KG1 (cell line): ENCODE measurements at places on chromosomes 7 and 10.

DNA sequence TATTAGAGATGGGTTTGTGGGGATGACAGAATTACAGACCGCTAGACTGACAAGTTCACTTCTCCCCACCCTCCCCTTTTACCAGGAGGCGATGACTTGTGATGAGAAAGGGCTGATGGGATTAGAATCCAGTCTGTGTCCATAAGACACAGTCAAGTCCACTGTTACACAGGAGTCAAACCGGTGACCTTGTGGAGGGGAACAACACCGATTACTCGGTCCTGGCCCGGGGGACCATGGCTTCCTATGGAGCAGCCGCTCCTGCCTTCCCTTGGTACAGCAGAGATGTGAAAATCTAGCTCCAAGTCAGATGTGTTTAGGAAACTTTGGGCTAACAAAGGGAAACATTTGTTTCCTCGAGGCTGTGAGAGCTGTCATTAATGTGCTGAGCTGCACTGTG is 105.5 kb downstream of the ACTR3B start:
- DNase-seq: no peak

- DNase-seq: no peak
Measured at GRCh38 chr7:51446356-51446755, 129.7 kb upstream of the COBL start.

DNA sequence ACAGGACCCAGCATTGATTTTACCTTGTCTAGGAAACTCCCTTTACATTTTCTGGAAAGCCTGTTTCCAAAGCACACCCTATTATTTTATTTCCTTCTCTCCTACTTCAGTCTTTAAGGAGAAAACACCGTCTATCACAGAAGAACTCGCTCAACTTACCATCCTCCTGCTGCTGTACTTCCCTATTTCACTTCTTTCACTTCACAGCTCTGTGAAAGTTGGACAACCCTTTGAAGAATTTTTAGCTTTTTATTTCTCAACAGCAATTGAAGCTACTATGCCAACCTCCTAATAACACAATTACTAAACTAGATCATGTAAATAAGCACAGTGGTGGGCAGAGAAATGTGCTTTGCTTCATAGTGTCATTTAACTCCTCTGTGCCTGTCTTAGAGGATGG is 166.5 kb downstream of the TFEC start:
- no peak for DNase-seq

DNA sequence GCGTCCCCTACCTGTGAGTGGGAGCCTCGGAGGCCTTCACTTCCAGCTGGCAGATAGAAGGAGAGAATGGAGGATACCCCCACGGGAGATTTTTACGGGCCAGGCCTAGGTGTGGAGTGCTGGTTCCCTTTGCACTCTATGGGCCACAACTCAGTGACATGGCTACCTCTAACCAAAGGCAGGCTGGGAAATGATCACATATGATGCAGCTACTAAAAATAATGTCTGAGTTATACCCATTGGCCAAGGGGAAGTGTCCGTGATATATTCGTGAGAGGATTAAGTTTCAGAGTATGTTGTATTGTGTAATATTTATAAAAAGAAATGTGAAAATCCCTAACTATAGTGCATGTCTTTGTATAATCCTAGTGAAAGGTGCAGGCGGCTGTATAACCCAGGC is 13.5 kb upstream of the HIPK2 start:
- DNase-seq: no peak

- DNase-seq: no peak
Measured at GRCh38 chr7:118754608-118755007, 530.1 kb downstream of the ANKRD7 start.

DNA sequence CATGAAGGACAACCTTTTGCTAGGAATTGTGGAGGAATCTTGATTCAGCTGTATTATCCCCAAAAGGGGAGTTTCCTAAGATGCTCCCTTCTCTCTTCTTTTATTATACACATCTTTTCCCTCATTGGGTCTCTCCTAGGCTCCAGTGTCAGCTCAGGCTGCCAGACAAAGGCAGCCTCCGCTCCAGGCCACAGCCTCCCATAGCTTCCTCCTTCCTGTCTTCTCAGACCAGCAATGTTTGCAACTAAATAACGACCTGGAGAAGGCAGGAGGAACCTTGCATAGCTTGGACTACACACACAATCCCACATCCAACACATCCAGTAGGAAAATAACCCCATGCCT is 12.3 kb downstream of the SFXN3 start:
- no peak for DNase-seq

- peak; percentile 73 for DNase-seq
Measured at GRCh38 chr10:61899997-61900828, 1.3 kb upstream of the ARID5B start.

GRCh38 chr10:47167591-47167990 is 132.4 kb upstream of the GDF10 start:
- DNase-seq: no peak

DNA sequence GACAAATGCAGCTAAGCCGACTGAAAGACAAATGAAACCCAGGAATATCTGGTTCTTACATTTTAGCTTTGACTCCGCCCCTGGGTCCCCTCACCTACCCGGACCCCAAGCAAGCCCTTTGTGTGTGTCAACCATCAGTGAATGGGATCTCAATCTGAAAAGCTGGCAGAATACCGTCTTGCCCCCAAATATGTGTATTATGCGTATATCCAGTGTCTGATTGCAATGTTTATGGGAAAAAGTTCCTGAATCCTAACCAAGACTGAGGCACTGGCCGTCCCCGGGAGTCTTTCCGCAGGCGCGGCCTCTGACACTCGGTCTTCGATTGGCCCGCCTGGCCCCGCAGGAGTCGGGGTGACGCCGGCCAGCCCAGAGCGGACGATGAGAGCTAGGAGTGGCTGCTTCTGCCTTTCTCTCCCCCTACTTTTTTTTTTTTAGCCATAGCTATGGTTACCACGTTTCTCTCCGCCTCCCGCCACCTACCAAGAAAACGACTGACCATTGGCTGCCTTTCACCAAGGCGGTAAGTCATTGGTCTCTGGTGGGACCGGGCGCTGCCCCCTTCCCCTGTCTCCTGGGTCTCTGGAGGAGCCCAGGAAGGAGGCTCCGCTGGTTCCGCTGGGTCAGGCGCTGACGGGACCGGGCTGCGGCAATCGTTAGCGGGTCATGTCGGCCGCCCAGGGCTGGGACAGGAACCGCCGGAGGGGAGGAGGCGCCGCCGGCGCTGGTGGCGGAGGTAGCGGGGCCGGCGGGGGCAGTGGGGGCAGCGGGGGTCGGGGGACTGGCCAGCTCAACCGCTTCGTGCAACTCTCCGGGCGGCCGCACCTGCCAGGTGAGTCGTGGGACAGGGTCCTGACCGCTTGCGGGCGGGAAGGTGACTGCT is at the start of gene KLHDC10:
Gene KLHDC10 (plus strand): TSS at position 557 of the 883 bp plus-strand sequence. CDS start 110 bp downstream, at position 667.
- peak; percentile 67 for DNase-seq

DNA sequence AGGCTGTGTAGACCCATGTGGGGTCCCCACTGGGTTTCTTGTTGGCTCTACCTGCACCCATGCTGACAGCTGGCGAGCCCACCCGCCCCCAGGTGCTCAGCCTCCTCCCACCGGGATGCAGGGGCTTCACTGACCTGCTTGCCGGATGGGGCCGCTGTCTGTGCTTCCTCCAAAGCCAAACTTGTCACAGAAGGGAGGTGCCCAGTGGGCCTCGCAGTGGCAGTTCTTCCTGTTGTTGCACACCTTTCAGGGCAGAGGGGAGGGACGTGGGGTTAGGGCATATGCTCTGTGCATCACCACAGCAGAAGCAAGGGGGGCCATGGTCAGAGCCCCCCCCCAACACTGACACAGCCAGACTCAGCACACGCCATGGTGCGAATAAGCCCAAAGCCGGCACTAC is 146.5 kb downstream of the FANK1 start:
- DNase-seq: no peak

DNA sequence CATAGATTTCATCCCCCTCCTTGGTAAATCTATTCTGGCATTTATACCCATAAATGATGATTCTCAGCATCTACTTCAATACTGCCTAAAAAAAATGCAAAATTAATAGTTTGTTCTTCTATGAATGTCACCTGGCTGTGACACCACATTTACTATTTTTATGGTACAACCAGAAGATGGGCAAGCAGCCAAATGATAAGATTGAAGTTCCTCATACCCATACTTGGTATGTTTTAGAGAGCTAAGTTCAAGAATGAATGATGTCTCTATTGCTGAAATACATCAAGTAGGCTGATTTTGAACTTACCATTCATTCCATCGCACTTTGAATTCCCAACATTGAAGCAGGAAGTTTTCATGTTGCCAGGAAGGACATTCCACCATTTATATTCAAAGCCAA is 134.2 kb downstream of the ELAPOR2 start:
- no peak for DNase-seq

- DNase-seq: no peak
Measured at GRCh38 chr10:33273295-33274002, 61.0 kb downstream of the NRP1 start.

- no peak for DNase-seq
Measured at GRCh38 chr7:54201501-54201900, 340.7 kb upstream of the VSTM2A start.

- no peak for DNase-seq
Measured at GRCh38 chr10:132880128-132880981, 62.0 kb downstream of the CFAP46 start.

DNA sequence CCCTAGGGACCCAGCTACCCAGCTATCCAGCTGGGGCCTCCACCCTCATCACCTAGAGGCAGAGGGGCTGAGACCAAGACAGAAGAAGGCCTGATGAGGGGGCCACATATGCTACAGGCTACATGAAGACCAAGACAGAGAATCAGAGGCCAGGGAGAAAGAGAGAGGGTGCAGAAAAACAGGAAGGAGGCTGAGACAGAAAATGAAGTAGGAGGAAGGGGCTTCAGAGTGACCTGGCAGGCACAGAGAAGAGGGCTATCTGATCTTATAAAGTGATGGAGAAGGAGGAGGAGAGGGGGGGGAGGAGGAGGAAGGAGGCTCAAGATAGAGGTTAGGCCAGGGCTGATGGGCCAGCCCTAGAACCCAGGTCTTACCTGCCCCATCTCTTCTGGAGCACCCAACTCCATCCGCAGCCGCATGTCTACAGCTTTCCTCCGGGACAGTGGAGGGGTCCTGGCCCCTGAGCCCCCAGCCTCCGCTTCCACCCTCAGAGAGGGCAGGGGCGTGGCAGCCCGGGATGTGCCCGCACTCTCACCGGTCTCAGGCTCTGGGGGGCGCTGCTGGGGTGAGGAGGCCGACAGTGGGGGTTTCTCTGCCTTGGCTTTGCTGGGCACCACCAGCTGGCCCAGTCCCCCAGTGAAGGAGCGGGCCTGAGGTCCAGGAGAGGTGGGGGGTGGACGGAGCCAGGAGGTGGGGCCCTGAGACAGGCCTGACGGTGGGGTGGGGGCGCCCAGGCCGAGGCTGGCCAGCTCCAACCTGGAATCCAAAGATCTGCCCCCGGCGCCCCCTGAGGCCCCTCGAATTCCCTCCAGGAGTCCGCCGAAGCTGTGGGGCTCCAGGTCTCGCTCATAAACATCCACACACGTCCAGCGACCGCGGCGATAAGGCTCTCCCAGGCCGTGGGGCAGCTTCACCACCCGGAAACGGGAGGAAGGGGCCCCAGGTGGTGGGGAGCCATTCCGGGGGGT is 1.8 kb downstream of the TSC22D4 start:
- DNase-seq: no peak

- no peak for DNase-seq
Measured at GRCh38 chr7:117229350-117229749, 93.5 kb downstream of the WNT2 start.

DNA sequence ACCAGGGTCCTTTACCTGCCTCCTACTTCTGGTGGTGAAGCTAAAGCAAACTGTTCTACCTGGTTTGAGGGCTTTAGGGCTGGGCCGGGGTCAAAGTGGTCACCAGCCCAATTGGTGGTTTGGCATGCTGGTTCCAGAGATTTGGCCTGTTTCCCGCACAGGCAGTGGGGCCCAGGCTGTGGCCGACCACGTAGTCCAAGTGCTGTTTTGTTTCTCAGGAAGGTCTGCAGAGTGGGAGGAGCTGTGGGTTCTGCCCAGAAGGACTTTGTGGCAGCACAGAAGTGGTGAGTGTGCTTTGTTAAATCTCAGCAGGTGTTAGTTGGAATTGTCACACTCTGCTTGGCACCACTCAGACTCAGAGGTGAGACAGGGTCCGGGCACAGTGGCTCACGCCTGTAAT is 85.8 kb downstream of the MKX start:
- no peak for DNase-seq

- no peak for DNase-seq
Measured at GRCh38 chr7:111333010-111333409, 229.3 kb downstream of the IMMP2L start.

- DNase-seq: no peak
Measured at GRCh38 chr10:70162151-70162891, 8.0 kb downstream of the SAR1A start.

GRCh38 chr7:16344927-16345326 is 76.4 kb downstream of the CRPPA start:
- no peak for DNase-seq

DNA sequence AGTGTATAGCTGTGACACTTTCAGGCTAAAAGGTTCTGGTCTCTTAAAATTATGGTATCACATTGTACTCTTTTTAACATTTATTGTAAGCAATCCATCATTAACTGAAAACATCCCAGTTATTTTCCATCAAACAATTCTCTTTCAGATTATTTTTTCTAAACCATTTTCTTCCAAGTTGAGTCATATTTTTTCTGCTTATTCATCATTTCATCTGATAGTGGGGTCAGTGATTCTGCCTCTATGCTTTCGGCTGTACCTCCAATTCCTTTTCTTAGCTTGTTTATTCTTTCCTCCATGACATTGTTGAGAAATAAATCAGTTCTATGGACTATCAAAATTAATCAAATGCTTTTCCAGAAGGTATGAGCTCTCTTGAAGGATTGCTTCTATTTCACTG is 609 bp upstream of the PNLIP start:
- DNase-seq: no peak

- no peak for DNase-seq
Measured at GRCh38 chr7:11754123-11754522, 77.9 kb downstream of the THSD7A start.

- DNase-seq: no peak
Measured at GRCh38 chr7:11078247-11078834, 104.7 kb downstream of the PHF14 start.

DNA sequence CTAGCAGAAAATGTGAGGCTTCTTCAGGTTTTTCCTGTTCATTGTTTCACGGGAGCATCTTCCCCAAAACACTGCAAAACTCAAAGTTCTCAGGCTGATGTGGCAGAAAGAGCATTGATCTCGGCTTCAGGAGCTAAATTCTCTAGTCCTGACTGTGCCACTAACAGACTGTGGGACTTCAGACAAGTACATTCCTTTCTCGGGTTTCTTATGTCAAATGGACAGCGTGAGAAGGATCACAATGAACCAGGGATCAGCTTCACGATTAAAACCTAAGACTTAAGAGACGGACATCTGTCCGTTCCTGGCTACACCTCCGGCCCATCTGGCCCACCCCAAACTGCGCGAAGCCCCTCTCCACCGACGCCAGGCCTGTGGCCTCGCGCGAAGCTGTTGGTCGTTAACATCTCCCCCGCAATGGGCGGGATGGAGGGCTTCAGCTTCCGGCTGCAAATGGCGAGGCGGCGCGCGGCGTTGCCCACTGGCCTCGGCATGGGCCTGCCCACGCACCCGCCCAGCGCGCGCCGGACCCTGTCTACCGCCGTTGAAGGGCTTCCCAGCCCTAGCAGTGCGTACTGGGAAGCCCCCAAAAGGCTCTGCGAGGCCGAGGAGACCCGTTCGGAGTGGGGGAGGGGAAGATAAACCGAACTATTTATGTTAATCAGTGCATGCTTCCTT is 549 bp upstream of the DDX50 start:
- peak; percentile 92 for DNase-seq
